RWPE1 (cell line): ENCODE measurements at places on chromosomes 12 and 14.

- no peak for DNase-seq
Observed at GRCh38 chr12:124466216-124467128, 100.9 kb downstream of the NCOR2 start.

DNA sequence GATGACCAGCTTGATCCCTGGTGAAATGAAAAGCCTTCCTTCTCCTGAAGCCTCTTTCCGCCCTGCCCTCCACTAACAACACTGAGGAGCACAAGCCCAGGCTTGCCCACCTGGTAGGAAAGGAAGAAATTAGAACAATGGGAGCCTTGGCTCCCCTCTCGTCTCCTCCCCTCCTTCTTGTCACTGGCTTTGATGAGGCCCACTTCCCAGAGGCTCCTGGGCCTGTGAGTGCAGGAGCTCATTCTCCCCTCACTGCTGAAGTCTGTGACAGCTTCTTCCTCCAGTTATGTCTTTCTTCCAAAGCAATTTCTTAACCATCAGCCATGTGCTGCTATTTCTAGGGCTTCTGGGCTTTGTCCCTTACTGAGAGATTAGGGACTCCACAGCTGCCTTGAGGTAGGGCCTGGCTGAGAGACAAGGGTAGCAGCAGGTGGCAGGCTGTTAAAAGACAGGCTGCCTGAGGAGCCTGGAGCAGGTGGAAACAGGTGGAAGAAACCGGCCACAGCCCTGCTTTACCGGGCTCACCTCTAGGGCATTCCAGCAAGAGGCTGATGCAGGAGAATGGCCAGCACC is 53.6 kb upstream of the SRSF5 start:
- peak; percentile 79 for DNase-seq

DNA sequence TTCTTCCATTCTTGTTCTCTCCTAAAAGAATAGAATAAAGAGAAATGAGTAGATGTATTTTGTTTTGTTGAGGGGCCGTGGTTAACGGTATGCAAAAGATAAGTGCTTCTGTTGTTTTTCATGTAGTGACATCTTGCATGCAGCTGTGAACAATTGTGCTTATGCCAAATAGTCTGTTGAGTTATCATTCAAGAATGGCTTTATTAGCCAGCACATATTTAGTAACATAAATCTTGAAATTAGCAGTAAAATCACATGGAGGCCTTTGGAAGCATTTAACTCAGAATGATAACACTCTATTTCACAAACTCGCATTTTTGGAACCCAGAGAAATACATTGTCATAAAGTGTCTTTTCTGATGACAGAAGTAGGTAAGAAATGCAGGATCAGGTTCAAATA is 1772.0 kb upstream of the FLRT2 start:
- no peak for DNase-seq

DNA sequence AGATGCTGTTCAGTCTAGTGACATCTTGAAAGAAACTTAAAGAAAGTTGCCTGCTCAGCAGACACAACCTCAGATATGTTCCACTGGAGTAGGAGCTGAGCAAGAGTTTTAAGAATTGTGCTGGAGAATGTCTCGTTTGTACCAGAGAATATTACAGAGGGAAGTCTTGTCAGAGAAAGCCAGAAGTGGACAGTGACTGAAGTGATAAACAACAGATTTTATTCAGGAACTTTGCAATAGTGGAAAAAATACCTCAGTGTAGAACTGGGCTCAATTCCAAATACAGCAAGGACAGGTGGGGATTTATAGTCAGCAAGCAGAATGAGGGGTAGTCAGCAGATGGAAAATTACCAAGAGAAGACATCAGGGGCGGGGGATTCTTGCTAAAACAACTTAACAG is 18.6 kb downstream of the ZDHHC17 start:
- no peak for DNase-seq

- DNase-seq, result no peak
Observed at GRCh38 chr12:23197266-23197665, 572.3 kb downstream of the ETNK1 start.

DNA sequence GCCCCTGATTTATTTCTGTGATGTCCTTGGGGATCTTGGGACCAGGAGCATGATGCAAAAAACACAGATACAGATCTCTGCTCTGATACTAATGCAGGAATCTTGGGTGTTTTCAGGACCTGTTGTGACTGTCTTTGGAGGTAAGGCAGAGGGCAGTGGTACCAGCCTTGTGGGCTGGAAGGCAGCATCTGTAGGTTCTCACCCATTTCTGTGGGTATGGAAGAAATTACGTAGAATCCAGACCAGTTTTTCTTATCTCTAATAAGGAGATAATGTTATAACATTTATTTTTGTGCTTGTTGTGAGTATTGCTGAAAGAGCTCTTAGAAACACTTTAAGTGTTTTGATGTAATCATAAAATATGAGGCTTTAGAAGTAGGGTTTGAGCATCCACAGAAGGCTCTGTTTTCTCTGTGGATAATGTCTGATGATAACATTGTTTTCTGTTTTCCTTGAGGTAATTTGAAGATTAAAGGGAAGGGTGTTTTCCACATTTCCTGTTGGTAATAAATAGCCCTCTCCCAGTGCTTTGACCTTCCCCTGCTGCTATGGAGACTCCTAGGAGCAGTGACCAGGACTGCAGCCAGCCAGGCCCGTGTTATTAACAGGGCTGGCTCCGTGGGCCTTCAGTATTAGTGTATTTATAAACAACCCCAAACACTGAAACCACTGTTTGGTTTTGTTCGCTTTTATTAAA is 9.4 kb upstream of the DCP1B start:
- DNase-seq, result no peak

GRCh38 chr14:105046891-105047282 is 18.3 kb downstream of the GPR132 start:
- DNase-seq, result no peak

DNA sequence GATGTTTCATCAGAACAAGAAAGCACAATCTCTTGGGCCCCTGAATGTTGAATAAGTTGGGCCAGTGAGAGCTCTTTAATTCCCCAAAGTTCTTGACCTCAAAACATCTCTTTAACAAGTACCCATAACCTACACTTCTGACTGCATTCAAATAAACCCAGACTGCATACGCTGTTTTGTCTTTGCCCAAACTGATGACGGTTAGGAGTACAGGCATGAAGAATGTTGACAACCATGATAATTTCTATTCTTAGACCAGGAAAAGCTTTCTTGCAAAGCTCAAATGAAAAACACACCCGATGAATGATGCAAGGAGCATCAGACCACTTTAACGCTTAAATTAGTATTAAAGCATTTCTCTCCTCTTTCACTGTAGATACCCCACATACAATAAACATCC is 11.7 kb upstream of the RAB3IP start:
- no peak for DNase-seq

DNA sequence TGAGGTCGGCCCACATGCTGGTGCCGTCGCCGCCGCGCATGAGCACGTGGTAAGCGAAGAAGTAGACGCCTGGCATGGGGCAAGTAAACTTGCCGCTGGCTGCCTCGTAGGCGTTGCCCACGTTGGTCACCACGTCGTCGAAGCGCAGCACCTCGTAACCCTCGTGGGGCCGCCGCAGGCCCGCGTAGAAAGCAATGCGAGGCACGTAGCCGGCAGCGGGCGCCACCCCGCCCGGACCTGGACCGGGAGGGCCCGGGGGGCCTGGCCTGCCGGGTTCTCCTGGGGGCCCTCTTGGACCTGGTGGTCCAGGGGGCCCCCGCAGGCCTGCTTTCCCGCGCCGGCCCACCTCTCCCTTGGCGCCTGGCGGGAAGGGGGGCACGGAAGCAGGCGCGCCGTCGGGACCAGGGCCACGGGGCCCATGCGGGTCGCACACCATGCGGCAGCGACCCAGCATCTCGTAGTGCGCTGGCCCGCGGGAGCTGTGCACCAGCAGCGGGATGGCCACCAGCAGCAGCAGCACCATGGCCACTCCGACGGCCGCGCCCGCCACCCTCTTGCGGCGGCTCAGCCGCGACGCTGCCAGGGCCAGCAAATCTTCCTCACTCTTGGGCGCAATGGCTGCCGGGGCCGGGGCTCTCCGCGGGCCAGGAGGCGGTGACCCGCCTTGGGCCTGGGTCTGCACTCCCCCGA is 888 bp downstream of the C1QL4 start:
- DNase-seq, result no peak

GRCh38 chr12:88339966-88340365 is 197.9 kb downstream of the TMTC3 start:
- DNase-seq, result no peak

DNA sequence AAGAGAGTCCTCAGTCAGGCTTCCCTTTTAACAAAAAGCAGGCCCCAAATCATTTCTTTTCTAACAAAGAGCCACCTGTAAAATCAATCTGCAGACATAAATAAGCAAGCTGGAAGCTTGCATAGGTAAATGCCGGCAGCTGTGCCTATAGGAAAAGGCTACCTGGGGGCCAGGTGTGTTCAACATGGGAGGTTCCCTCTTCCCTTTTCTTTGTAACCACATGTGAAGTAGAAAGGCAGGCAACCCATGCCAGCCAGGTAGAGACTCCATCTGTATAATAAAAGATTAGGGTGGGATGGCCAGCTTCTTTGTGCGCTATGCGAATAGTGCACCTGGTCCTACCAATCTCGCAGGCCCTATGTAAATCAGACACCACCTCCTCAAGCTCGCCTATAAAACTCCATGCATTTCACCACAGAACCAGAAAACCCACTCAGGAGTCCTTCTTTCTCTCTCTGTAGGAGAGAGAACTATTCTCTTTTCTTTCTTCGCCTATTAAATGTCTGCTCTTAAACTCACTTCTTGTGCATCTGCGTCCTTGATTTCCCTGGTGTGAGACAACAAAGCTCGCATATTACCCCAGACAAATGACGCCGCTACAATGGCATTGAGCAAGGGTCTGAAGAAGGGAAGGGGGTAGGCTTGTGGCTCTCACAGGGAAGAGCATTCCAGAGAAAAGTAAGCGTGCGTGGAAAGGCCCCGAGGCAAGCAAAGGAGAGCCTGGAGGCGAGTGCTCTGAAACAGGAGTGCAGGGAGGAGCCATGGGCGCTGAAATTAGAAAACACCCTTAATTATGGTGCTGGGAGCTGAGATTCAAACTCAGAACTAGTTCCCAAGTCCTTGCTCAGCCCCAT is 67.2 kb downstream of the TTC9 start:
- DNase-seq, result no peak

DNA sequence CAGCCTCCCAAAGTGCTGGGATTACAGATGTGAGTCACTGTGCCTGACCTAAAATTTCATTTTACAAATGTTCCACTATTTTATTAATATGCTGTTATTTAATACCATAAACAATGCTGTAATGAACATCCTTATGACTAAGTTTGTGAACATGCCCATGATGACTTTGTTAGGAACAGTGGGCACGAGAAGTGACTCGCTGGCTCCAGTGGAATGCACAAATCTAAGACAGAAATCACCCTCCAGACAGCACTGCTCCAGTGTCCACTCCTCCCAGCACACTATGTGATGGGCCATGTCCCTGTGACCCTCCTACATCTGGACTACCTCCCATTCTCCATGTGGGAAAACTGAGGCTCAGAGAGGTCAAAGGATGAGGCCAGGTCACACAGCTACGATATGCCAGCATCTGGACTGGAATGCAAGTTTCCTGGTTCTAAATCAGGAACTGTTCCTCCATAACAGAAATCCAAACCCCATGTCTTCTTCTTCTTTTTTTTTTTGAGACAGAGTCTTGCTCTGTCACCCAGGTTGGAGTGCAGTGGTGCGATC is 57.9 kb downstream of the GPR68 start:
- DNase-seq, result no peak

DNA sequence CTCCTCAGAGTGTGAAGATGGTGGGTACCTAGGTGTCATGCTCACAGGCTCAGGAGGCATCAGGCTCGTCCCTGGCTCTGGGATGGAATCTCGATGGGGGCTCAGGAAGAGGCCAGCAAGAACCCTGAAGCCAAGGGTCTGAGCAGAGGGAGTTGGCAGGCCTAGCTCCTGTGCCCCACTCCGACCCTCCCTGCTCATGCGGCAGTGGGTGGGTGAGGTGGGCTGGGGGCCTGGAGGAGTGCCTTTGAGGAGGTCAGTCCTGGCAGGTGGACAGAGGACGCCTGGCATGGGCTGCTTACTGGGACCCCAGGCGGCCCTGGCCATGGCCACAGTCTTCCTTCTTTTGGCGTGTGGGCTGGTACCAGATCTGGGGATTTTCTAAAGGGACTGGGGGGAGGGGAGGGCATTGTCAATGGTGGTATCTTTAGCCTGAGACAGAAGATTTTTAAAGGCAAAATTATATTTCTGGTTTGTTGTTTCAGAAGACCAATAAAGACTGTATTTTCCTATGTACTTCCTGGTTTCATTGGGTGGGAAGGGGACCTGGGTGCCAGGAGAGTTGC is 16.0 kb downstream of the LRTM2 start:
- DNase-seq, result no peak

DNA sequence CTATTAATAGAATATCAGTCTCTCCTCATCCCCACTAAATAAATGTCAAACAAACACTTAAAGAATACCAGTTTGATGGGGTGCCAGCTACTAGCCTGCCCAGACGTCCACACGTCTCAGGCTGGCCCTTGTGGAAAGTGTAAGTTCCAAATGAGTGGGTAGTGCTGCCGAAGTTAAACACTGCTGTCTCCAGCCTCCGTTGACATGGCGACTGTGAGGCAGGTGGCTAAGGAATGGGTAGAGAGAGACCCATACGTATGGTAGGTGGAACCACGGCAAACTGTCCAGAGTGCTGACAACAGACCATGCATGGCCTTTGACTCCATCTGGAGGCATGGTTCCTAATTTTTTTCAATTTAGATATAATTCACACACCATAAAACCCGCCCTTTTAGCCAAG is 37.9 kb downstream of the PITPNM2 start:
- no peak for DNase-seq

GRCh38 chr14:57508756-57509155 is 15.1 kb upstream of the CCDC198 start:
- DNase-seq, result no peak

- peak; percentile 64 for DNase-seq
Observed at GRCh38 chr14:54487771-54488170, 1.0 kb downstream of the GMFB start.

DNA sequence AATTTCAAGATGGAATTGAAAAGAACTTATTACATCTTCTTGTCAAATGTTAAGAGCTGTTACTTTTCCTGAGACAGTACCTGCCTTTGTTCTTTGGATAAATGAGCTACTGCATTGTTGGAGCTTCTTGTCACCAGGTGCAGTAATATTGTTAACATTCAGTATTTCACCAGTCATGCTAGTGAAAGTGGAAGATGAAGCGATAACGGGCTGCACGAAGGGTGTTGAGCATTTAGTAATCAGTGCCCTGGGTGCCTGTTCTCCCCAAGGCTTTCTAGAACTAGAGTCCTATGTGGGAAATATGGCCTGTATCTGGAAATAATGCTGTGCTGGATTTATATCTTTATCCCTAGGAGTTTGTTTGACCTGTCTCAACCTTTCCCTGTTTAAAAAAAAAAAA is 83.2 kb downstream of the PPP2R5C start:
- DNase-seq, result no peak

DNA sequence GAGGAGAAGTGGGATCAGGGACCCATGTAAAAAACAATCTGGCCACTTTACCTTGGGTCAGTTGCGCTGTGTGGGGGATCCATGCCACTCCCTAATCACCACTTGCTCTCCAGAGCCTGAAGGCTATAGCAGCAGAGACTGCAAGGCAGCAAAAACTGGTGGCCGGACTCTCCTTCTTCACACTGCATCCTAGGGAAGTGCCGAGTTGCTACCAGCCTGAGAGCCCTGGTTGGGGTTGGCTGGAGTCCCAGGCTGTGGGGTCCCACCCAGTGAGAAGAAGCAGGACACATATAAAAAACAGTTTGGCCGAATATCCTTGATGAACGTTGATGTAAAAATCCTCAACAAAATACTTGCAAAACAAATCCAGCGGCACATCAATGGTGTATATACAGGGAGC is 341.2 kb downstream of the AEBP2 start:
- no peak for DNase-seq

GRCh38 chr14:74518221-74518620 is 24.7 kb downstream of the ISCA2 start:
- no peak for DNase-seq

- DNase-seq, result no peak
Observed at GRCh38 chr14:96090441-96091148, 51.4 kb downstream of the C14orf132 start.
